ENCODE measurements at places on chromosomes 13 and 19.

DNA sequence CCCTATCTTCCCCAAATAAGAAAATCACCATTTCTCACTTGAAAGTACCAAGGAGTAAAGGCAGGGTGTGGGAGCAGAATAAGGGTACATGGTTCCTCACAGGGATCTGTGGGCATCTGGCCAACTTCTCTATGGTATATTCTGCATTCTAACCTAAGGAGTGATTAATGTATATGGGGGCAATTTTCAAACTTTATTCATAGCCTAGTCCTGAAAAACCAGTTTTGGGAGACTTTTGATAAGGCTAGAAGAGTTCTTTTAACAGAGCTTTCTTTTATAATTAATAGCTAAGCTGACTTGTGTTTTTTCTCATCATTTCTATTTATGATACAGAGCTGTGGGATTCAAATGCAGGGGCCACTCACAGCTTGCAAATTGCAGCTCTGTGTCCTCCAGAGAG lies 852 bp downstream of the SCEL start:
- no peak for DNase-seq

DNA sequence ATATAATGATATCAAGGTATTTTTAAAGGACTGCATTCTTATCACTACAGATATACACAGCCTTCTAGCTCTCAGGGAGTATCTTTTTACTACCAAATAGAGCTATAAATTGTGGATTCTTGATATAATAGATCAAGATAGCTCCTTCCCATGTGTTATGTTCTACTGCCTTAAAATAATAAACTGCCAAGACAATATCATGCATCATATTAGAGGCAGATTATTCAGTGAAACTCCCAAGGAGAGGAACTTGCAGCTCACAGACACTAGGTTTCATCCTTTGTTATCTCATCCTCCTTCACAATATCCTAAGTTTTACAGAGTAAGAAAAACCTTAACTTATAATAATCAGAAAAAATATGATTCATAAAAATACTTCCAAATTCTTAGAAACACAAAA lies 802.8 kb downstream of the DIAPH3 start:
- no peak for DNase-seq

- no peak for DNase-seq
Observed at GRCh38 chr13:51006067-51006845, 96.7 kb downstream of the RNASEH2B start.

DNA sequence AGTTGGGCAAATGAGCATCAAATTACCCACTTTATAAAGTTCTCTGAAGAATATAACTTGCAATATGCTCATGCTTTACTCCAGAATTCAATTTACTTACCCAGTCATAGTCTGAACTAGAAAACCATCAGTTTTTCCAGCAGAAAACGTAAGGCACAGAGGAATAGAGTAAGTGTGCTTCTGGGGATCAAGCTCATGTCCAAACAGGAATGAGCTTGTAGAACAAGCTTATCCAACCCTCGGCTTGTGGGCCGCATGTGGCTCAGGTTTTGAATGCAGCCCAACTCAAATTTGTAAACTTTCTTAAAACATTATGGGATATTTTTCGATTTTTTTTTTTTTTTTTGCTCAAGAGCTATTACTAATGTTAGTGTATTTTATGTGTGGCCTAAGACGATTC lies 308.5 kb upstream of the KLF12 start:
- DNase-seq = no peak

GRCh38 chr13:77516342-77516789 lies 19.1 kb upstream of the SCEL start:
- no peak for DNase-seq

DNA sequence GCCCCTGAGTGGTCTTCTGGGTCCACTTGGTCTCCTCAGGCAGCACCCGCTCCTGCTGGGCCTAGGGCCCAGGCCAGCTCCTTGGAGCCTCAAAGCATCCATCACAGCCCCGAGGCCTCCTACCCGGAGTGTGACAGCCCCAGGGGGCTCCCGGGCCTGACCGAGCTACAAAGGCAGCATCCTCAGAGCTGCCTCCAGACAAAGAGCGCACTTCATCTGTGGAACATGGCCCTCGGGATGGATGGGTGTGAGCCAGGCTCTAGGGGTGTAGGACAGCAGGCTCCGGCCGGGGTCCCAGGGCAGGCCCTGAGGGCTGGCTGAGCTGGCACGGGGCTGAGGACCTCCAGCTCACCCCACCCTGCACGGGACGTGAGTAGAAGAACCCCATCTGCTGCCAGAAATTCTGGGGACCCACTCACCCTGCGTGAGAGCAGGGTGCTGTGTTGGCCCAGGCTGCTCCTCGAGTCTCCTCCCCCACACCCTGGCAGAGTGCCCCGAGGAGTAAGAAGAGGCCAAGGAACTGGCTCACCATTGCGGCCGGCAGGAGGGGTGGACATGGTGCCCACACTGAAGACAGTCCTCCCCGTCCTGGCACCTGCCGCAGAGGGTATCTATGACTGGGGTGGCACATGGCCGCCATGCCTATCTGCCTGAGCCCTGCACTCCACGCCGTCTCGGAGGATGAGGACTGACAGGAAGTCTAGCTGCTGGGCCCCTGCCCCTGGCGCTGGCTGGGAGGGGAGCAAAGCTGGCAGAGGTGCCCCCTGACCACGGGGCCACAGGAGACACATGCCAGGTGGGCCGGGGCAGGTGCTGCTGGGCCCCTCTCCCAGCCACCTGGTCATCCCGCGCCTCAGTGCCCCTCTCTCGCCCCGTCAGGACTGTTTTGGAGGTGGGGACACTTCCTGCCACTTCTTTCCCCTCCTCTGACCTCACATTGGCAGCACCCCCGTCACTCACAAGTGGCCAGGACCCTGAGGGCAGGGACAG lies 22.3 kb downstream of the CEBPG start:
- peak; percentile 45 for DNase-seq

GRCh38 chr13:109569958-109570711 lies 216.2 kb downstream of the IRS2 start:
- peak; percentile 68 for DNase-seq

DNA sequence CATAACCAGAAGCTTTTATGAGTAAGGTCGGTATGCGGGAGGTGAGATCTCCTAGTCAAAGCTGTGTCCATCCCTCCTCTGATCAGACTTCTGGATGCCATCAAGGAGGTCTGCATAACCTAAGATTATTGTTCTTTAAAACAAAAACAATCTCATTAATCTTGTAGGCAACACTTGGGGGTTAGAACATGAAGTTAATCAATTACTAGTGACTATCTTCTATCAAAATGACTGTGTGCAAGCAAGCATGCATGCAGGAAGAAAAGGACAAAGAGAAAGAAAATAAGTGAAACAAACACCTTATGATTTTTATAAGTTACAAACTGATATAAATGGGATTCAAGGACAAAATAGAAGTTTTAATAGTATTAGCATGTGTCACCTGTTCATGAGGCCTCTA lies 2435.9 kb upstream of the PCDH20 start:
- DNase-seq = no peak

DNA sequence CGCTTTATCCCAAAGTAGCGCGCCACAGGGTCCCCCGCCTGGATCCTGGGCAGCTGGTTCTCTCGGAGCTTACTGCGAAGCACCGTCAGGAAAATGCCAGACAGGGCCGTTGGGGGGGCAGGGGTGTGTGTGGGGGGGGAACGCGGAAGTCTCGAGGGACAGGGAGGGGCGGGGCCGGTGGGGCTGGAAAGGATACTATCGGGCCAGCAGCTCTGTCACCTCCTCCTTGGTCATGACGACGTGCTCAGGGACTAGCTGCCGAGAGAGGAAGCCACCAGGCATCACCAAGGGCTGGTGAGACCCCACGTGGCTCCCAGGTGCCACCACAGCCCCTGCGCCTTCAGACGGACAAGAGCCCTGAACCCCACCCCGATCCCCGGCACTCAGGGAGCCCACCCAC lies 5.3 kb downstream of the POLR2E start:
- peak; percentile 75 for DNase-seq

DNA sequence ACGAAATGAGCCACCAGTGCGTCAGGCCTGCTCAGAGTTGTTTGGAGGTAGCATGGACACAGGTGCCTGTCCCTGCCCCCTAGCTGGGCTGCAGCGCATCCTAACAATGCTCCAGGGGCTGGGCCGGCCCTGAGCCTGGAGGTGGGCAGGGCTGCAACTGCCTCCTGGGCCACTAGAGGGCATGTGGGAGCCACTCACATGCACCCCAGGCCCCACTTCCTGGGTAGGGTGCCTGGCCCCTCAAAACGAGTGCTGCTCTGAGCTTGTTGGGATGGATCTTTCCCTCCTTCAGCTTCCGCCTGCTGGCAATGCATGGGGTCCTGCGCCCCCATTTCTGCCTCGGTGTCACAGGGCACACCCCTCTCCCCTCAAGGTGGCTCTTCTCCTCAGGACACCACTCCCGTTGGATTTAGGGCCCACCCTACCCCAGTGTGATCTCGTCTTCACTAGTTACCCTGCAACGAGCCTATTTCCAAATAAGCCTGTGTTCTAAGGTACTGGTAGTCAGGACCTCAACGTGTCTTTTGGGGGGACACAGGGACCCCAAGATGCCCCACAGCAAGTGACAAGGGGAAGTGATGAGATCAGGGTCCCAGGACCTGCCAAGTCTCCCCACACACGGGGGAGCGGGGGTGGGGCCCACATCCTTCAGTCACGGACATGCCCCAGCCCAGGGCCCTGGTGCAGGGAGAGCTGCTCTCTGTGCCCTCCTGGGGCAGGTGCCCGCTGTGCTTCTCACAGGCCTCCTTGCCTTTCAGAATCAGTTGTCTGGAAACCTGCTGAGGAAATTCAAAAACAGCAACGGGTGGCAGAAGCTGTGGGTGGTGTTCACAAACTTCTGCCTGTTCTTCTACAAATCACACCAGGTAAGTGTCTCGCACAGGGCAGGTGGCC lies 131.3 kb downstream of the STK24 start:
- peak; percentile 80 for DNase-seq

DNA sequence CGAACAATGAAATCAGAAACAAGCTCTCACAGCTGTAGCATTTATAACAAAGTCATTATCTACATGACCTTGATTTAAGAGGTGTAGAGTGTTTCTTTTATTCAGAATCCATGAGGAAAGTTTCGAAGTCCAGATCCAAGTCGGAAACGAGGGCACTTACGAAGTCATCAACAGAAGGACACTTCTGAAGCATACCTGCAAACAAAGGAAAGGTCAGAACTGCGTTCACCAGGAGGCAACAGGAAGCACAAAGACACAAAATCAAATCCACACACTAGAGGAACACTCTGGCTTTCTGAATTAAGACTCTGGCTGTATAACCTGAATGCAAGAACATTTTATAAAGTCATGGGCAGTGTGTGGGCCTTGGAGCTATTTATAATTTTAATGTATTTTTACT lies 158.9 kb downstream of the MIPEP start:
- no peak for DNase-seq

DNA sequence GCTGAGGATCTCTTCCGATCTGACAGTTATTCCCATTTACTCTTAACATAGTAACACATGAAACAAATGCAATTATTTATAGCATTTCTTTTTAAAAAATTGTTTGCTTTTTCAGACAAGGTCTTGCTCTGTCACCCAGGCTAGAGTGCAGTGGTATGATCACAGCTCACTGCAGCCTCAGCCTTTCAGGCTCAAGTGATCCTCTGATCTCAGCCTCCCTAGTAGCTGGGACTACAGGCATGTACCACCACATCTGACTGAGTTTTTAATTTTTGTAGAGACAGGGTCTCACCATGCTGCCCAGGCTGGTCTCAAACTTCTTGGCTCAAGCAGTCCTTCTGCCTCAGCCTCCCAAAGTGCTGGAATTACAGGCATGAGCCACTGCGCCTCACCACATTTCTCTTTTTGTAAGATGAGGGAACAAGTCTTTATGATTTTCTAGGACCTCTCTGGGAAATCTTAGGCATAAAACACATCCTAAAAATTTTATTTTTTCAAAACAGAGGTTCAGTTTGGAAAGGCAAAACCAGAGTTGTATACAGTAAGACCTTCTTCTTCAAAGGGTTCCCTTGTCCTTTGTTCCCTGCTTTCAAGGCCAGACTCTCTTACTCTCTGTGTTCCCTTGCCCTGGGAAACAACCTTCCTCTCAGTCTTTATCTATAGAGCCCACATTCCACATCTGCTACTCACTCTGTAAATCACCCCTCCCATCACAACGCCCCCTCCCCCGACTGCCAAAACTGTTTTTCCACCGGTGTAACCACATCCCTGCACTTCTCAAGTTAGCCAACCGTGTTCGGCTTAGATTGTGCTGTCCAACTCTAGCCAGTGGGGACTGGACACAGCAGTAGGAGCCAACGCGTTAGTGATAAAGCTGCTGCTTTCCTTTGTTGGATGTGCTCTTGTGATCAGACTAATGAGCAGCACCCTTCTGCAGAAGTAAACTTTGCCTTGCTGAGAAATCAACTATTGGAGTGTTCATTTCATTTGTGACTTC lies 56.2 kb downstream of the DHRS12 start:
- no peak for DNase-seq

GRCh38 chr19:9796113-9796773 lies 22.6 kb downstream of the FBXL12 start:
- DNase-seq = peak; percentile 91

- no peak for DNase-seq
Observed at GRCh38 chr13:31043957-31044356, 111.5 kb downstream of the TEX26 start.

- DNase-seq = no peak
Observed at GRCh38 chr19:17423429-17424208, 3.8 kb downstream of the MVB12A start.

- DNase-seq = no peak
Observed at GRCh38 chr19:48081106-48081505, 29.5 kb downstream of the PLA2G4C start.

All from naive thymus-derived CD8-positive, alpha-beta T cell (primary cell).